Anterior cingulate cortex (tissue), 58 donors: ENCODE measurements at places on chromosomes 3 and 15.

- DNase-seq: no peak
Measured at GRCh38 chr3:157174290-157174648, 14.3 kb upstream of the CCNL1 start.

DNA sequence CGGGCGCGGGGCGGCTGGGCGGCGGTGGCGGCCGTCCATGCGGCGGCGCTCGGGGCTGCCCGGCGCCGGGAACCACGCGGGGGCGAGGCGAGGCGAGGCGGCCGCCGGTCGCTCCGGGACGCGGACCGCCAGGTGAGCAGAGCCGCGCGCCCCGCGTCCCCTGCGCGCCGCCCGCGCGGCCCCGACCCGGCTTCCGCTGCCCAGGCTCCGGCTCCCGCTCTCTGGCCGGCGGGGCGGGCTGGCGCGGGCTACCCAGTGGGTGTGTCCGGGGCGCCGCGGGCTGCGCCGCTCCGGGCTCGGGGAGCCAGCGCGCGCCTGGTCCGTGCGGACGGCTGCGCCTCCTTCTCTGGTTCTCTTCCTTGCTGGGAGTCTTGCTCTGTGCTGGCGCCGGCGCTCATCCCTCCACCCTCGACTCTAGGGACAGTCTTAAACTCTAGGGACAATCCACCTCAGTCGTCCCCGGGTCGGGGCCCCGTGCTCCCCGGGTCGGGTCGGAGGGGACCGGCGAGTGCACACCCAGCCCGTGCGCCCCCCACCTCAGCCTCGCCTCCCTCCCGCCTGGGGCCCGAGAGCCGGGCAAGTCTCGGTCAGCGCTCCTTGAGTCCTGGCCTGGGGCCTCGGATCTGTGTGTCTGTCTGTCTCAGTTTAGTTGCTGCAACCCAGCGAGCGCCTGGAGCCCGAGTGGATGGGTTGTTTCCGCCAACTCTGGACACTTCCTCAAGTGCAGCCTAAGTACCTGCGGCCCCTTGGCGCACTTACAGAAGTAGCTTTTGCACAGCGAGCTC lies 488 bp downstream of the THSD4 start:
- DNase-seq: no peak

DNA sequence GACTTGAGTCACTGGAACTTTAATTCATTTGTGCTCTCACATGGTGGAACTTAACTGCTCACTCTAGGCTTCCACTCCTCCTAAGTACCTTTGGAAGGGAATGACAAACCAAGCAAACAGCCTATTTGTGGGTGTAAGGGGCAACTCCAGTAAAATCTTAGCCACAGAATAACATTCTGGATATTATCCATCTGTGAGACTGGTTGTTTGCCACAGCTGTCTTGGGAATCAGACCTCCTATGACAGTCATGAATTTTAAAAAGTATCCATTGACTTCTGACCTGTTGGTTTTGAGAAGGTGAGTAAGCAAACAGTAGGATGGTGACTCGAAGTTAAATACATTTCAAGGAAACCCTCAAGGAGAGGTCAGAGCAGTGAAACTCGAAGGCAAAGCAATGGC lies 147.3 kb upstream of the CDIN1 start:
- no peak for DNase-seq

GRCh38 chr3:57805266-57805665 lies 49.2 kb downstream of the SLMAP start:
- no peak for DNase-seq

GRCh38 chr3:29057326-29057725 lies 223.5 kb upstream of the RBMS3 start:
- no peak for DNase-seq

DNA sequence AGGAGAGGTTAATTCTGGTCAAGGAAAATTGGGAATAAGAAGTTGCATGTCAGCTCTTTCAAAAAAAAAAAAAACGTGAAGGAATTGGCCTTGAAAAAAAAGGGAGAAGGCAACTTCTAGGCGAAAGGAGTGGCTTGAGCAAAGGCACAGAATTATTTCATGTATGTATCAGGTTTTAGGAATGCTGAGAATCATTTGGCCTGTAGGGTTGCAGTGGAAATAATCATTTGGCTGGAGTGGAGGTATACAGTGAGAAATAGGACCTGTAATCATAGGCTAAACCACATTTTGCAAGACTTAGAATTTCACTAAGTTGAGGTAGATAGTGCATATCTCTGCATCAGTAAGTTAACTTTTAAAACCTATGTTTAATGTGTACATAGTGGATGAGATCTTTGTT lies 54.9 kb downstream of the EPHA6 start:
- DNase-seq: no peak

DNA sequence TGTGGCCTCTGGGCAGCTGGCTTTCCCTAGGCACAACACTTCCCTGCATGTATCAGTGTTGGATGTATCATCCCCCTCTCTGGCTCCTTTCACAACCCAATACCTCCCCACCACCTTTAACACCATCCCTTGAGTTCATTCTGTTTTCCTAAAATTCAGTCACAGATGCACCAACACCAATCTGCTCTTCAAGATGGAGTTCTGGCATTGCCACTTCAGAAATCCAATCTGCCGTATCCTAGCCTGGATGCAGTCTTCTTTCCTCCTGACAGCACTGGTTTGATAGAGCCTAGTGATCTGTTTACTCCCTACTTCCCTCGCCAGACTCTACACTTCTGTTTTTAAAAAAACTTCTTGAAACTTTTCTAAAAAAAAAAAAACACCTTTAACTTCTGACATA lies 21.7 kb downstream of the PXYLP1 start:
- DNase-seq: no peak

- no peak for DNase-seq
Measured at GRCh38 chr3:100988080-100988479, 5.1 kb downstream of the ABI3BP start.

- no peak for DNase-seq
Measured at GRCh38 chr3:107681396-107681795, 158.6 kb downstream of the BBX start.

GRCh38 chr3:166837535-166837934 lies 542.6 kb downstream of the ZBBX start:
- no peak for DNase-seq

DNA sequence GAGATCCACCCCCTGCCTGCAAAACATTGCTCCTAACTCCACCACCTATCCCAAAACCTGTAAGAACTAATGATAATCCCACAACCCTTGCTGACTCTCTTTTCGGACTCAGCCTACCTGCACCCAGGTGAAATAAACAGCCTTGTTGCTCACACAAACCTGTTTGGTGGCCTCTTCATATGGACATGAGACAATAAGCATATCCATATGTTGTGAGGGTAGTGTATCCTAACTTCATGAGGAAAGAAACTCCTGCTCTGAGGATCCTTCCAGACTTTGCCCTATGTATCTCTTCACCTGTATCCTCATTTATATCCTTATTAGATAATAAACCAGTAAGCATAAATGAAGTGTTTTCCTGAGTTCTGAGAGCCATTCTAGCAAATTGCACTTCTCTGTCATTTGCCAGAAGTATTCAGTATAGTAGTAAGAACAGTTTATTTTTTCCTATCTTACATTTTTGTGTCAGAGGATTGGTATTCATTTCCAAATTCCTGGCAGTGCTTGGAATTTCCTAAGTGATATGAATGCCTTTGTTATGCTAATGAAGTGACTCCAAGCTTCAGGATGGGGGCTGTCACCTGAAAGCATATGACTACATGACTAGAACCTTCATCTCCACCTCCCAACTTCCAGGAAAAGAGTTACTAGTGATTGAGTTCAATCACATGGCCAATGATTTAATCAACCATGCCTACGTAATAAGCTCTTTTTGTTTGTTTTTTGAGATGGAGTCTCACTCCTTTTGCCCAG lies 30.2 kb downstream of the TTBK2 start:
- DNase-seq: no peak

DNA sequence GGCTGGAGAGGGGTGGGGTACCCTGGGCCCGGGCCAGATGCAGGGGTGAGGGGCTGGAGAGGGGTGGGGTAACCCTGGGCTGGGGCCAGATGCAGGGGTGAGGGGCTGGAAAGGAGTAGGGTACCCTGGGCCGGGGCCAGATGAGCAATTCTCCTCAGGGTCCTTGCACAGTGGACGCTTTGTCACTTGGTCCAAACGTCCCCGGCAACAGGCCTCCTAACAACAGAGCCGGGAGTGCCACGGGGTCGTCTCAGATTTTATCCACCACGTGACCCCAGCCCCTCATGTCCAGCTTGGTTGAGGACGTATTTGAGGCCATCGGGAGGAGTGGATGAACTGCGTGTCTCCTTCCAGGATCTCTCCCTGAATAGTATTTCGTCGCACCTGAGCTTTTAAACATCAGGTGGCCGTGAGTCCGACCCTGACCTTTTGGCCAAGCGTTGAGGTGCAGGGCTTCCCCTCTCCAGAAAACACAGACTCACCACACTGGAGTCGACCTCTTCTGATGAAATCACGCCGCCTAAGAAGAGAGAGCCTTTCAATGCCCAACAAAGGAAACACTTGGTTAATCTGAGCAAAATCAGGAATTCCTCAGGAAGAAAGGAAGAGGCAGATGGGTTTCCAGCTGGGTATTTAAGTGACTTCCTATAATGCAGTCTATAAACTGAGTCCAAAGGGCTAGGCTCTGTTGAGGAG lies 12.8 kb upstream of the LRRC15 start:
- no peak for DNase-seq

DNA sequence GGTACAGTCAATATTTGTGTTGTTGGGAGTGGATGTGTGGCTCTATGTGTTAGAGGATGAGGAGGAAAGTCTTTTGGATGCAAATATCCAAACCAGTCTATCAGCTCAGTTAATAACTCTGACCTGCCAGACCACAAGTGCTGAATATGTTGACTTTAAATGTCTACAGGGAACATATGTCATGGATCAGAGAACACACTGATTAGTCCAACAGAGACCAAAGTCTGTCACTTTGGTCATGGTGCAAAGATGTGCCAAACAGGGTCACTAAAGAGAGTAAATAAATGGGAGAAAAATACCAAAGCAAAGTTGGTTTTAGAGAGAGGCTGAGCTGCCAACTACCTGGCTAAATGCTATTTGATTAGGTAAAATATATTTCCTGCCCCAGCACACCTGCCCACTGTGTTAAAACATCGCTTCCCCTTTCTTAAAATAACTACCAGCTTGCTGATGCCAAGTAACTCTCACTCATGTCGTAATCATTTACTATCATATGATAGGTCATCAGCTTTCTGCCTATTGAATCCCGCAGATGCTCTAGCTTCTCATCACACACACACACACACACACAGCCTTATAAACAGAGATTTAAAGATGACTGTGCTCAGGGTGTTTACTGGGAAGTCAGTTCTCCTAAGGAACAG lies 173.3 kb downstream of the PDZRN3 start:
- no peak for DNase-seq

GRCh38 chr3:18428991-18429745 lies 4.0 kb upstream of the SATB1 start:
- DNase-seq: no peak

DNA sequence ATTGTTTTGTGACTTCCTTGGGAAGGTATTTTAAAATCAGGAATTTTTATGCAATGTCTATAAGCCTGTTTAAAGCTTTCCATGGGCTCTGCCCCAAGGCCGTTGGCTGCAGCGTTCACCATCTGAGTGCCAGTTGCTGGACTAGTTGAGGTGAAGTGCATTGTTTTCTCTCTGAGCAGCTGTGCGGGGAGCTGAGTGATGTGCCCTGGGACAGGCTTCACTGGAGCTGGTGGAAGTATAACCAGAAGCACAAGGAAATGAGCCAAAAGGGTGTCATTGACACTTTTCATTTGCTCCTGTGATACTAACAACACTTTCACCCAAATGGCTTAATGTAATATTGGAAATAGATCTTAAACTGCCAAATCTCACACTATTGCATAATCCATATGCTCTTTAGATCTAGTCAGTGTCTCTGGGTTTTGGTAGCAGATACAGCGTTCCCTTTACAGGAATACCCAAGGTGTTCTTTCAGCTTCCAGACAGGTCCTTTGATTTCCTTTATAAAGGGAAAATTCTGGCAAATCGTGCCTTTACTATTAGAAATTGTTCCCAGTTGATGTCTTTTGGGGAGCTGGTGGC lies 29.2 kb downstream of the APH1B start:
- DNase-seq: no peak

DNA sequence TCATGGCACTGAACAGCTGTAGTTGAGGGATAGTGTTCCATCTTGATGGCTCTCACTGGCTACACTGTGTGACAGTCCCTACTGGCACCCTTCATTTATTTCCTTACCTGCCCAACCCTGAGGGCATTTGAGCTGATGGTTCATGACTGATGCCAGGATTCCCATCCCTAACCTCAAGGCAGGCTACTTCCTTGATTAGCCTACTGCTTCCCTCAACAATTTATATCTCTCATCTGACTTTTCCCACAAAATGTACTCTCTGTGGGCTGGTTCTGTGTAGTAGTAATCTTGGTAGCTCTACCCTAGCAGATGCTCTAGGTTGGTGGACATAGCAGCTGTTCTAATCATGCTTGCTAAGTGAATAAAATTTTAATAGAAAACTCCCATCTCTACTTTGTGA lies 106.0 kb downstream of the THRB start:
- DNase-seq: no peak

GRCh38 chr3:18649666-18650363 lies 224.7 kb upstream of the SATB1 start:
- DNase-seq: no peak

- no peak for DNase-seq
Measured at GRCh38 chr15:57111002-57111401, 192.6 kb downstream of the TCF12 start.

DNA sequence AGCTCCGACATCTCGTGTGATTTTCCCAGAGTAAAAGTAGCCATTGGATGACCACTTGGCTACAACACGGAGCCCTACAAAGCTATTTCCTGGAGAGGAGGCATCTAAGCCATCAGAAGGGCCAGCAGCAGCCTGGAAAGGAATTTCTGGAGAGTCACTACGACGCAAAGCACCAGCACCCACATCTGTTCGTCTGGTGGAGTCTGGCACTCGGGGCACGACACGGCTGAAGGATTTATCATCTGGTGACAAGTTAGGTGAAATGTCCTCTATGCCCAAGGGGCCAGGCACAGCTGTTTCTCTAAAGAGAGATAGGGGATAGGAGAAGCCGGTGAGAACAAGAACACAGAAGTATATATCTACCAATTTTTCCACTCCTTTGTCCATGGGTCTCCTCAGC lies 49.5 kb downstream of the TUBGCP4 start:
- DNase-seq: no peak

DNA sequence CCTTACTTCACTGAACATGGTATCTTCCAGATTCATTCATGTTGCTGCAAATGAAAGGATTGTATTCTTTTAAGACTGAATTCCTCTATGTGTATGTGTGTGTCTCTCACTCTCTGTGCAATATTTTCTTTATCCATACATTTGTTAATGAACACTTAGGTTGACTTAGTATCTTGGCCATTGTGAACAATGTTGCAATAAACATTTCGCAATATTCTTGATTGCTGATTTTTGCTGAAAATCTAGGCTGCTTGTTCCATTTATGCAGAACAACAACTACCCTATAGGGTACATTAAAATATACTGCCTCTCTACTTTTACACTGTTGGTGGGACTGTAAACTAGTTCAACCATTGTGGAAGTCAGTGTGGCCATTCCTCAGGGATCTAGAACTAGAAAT lies 732.4 kb downstream of the CADM2 start:
- DNase-seq: no peak
